ENCODE measurements at places on chromosomes 1 and 21.

DNA sequence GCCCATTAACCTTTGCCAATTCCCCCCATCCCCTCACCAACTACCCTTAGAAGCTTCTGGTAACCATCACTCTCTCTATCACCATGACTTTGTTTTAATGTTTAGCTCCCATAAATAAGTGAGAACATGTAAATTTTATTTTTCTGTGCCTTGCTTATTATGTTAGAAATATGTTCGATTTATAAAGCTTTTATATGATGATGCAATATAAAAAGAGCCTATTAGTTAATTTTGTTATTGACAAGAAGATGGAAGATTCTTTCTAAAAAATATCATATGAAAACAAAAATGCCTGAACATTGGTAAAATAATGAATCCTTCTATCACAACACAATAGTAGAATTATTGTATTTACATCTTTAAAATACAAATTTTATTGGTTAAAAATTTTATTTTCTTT lies 836.1 kb upstream of the TMPRSS15 start:
- DNase-seq = no peak

DNA sequence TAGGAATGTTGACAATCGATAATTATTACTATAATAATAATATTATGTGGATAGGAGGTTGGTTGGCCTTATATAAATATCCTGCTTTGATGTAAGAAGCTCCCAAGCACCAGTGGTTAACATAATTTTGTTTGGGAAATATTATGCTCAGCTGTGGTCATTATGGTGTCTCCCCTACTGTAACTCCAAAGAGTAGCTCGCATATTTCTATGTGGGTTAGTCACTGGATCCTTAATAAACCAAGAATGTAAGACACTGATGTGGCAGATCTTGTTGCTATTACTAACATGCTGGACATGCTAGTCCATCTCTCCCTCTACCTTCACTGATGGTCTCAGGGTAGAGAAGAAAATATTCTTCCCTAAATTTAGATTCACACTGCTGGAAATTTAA lies 79.2 kb upstream of the RALGPS2 start:
- no peak for DNase-seq

- DNase-seq = no peak
Observed at GRCh38 chr1:53376041-53376461, 48.2 kb upstream of the LRP8 start.

- DNase-seq = no peak
Observed at GRCh38 chr1:30111431-30111830, 612.0 kb downstream of the MATN1 start.

DNA sequence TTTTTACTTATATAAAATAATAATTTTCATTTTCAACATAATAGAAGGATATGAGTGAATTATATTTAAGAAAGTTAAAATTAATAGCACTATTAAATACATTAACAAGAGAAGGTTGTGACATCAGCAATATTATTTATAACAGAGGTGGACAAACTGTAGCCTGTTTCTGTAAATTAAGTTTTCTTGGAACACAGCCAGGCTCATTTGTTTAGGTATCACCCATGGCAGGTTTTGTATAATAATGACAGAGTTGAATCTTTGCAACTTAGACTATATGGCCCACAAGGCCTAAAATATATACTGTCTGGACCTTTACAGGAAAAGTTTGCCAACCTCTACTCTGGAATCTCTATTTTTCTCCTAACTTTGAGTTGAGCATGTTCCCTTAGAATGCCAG lies 42.8 kb upstream of the CACYBP start:
- no peak for DNase-seq

DNA sequence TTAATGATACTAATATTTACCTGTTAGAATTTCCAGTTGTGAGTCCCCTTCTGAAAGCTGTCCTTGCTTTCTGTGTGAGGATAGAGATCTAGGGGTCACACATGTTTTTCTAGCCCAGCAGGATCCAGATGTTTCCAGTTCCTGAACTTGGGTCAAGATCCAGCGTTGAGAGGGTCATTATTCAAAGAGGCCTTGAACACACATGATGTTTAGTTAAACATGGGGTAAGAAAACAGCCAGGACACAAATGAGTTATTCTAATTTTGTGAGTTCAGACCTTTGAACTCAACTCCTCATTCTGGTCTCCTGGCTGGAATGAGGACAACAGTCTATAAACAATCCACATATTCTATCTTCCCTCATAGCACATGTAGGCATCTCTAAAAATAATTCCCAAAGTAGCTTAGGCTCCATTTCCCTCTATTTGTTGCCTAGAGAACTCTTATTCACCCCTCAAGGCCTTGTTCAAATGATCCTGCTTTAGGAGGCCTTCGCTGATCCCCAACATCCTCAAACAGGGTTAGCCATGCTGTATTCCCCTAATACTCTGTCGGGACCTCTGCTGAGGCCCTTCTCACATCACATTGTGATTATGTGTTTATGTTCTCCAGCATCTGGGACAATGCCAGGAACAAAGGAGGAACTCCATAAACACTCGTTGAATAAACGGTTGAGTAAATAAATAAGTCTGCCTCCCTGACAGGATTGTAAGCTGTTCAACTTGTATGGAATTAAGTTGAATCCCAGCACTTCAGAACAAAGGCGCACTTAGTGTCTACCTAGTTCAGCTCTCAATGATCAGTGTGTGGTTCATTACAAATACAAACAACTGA lies 15.0 kb upstream of the KCNN3 start:
- DNase-seq = no peak

DNA sequence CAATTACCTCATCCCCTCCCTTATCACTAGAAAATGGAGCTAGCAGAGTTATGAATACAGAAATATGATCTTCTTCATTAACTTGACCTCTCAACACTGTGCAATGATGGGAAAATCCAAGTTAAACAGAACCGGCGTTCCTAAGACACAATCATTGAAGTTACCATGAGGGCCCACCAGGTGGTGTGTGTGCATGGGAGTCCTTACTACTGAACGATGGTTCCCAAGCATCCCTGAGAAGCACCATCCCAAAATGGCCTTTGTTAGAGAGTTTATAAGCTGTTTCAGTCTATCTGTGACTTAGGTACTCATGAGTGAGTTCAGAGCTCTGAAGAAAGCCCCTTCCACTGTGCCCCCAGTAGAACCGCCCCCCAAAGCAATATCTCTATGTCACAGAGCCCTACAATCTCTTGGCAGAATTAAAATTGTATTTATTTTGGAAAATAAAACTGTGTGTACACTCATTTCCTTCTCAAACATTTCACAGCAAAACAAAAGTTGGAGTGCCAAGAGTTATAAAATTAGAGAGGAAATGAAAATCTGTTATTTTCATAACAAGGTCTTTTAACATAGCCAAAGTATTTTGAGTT lies 56.8 kb downstream of the PLD5 start:
- peak; percentile 34 for DNase-seq

- DNase-seq = no peak
Observed at GRCh38 chr1:154445040-154445472, 39.9 kb downstream of the IL6R start.

DNA sequence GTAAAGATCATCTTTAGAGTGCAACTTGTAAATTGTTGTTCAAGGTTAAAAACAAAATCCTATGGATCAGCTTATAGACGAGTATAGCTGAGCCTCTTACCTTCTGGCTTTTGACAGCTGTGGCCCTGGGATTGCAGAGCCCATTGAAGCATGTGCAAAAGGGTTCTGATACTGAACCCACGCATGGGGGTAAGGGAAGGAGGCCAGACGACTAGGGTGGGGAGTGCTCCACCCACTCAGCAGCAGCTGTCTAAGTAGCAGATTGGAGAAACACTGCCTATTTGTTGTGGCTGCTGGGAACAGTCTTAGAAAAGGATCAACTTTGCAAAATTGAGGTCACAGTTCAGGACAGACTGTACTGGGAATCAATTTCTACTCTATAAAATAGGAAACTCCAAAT lies 16.1 kb downstream of the CD101 start:
- DNase-seq = no peak

DNA sequence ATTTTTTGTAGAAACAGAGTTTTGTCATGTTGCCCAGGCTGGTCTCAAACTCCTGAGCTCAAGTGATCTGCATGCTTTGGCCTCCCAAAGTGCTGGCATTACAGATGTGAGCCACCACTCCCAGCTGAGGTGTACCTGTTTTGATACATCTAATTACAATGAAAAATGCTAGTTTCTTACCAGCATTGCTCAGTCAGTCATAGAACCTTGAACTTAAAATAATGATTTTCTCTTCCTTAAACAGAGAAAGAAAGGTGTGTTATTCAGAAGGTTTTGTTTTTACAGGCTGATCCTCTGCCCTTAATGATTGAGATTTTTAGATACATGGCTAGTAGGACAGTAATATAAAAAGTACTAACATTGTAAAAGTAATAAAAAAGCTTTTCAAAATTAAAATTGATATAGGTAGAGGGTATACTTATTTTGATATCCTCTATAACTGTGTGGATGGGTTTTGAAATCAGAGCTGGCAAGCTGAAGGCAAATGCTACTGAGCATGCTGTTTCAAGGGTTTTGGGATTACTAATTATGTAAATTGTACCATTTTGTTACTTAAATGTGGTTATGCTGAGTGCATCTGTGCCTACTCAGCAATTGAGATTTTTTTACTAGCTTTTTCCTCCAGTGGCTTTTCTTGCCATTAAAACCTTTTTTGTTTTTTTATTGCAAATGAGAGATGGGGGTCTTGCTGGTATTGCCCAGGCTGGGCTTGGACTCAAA lies 16.1 kb downstream of the PRRC2C start:
- no peak for DNase-seq

- no peak for DNase-seq
Observed at GRCh38 chr1:57820356-57821095, 396.7 kb upstream of the DAB1 start.

DNA sequence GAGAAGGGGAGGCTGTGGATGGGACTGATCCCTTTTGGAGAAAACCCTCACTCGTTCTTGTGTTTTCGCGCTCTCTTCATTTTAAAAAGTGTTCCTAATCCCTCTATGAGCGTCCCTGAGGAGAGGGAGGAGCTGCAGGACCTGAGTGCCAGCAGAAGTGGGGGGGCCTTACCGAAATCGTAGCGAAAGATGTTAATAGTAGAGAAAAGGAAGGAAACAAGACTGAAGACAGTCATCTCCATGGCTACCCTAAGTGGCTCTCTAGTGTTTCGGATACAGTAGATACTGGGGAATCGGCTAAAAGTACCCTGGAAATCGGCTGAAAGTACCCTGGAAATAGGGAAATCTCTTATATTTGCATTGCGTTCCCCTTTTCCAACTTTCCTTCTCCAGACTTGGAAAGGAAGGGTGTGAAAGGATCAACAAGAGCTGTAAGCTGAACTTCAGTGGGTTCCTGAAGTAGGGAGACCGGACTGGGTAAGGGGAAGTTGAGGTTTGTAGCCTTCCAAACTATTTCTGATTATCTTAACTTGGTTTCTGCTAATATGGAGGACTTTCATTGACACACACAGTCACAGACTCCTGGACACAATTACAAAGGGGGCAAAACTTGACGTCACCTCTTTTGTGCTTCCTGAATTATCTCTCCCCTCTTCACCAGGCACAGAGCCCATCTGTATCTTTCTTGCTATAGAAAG lies 486 bp upstream of the DSTYK start:
- DNase-seq = no peak

- DNase-seq = no peak
Observed at GRCh38 chr1:88980870-88981269, 11.6 kb downstream of the KYAT3 start.

DNA sequence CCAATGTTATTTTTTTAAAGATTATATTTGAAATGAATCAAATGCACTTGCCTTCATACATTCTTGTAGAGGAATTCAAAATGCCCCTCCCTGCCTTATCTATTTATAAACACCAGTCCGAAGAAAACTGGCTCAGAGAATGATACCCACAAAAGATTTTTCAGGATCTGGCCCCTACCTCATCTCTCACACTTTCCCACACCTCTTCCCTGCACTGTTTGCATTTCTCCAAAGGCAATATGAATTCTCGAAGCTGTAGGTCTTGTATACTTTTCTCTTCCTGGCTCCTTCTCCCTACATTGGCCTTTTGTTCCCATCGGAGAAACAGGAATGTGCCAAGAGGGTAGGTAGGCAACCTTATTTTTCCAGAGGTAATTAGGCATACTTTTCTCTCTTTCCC lies 12.0 kb upstream of the CCDC190 start:
- DNase-seq = no peak

DNA sequence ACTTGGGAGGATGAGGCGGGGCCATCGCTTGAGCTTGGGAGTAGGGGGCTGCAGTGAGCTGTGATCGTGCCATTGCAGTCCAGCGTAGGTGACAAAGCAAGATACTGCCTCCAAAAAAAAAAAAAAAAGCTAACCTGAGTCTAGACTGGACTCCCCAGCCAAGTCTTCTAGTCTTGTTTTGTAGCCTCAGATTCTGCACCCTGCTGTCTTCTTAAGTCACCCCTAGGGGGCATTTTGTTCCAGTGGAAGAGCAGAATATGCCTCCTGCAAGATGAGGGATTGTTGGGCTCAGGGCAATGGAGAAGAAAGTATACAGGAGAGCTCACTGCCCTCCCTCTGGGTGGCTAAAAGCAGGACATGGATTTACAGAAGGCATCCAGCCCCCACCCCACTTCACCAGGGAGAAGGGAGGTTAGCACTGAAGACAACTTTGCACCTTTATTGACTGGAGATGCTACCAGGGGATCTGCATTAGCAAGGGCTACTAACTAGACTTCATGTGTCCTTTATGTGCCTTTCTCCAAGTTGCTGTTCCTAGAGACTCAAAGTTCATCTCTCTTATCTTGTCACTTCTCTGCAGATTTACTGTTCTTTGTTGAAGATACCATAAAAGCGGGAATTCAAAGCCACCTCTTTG lies 15.3 kb upstream of the RNF187 start:
- no peak for DNase-seq

DNA sequence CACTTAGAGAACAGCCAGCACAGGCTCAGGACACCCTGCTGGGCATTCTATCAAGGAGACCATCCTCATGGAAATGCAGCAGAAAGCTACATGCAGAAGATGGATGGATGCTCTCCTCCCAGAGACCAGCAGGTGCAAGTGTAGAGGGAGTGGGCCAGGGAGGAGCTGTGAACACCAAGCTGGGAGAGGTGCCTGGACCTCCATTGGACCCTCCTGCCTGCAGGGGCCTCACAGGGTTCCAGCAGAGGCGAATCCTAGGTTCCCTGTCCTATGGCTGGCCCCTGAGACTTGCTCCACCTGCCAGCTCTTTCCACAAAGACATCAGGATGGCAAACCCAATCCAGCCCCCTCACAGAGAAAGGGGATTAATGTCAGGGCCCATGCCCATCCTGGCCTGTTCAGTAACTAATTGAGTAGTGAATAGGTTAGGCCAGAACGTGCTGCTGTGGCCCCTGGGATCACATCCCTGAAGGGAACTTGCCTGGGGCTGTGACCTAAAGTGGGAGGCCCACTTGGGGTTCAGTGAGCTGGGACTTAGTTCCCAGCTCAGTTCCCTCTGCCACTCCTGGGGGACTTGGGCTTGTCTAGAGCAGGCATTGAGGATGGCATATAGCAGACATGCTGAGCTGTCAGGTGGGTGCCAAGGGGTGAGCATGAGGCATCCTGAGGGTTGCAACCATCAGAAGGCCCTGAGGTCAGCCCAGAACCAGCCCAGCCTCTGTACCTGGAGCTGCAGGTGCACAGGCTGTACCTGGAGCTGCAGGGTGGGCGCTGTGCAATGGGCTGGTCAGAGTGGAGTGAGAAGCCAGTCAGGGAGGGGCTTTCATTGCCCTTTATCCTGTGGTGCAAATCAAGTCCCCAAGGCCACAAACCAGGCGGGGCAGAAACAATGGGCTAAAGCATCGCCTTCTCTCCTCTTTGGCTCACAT lies 22.9 kb upstream of the ZNF678 start:
- DNase-seq = no peak

- no peak for DNase-seq
Observed at GRCh38 chr1:94022471-94023189, 98.3 kb downstream of the ABCA4 start.
